Chondrocyte (in vitro differentiated cells): ENCODE measurements at places on chromosomes 4 and X. TPM values are rescaled to one million over a fixed set of nuclear protein-coding genes. Genes with fewer than 3 reads are reported as not detected.
A peak's percentile ranks its signal among the peaks of the same experiment; 100 is the strongest.

- H3K4me3 ChIP-seq, result no peak overlapping the region
- no peaks in the 10 kb centered on the region for H3K27me3 ChIP-seq
- H3K27ac ChIP-seq, result no peak overlapping the region
Measured at GRCh38 chr4:142687547-142688275, 158.4 kb downstream of the INPP4B start.

GRCh38 chrX:104310090-104310489 is 55.4 kb upstream of the ESX1 start:
- H3K27me3 ChIP-seq, result peaks cover 5% of the 10 kb centered on the region
- H3K36me3 ChIP-seq, result no peaks in the 10 kb centered on the region
- H3K4me1 ChIP-seq, result peaks cover 4% of the 10 kb centered on the region
- no peak for DNase-seq

DNA sequence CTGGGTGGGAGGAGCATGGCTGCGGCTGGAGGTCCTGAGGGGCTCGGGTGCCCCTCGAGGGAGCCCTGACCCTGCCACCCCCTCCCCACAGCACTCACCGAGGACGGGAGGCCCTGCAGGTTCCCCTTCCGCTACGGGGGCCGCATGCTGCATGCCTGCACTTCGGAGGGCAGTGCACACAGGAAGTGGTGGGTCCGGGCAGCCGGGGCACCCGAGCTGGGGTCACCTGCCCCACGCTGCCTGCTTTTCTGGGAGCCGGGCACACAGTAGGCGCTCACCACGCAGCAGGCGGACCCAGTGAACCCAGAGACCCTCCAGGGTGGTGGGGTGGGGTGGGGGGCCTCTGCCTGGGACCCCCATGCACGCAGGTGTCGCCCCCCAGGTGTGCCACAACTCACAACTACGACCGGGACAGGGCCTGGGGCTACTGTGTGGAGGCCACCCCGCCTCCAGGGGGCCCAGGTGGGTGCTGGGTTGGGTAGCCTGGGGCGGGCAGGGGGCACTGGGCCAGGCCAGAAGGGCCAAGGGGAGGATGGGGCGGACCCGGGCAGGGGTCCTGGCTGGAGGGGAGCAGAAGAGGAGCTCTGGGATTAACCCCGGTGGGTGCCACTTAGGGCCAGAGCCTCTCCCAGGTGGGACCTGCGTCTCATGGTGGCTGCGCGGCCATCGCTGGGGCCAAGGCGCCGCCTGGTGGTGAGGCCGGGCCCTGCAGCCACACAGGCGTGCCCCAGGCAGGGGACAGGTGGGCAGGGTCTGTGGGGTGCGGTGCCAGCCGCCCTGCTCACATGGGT is 1.4 kb downstream of the HGFAC start:
- no peaks in the 10 kb centered on the region for H3K36me3 ChIP-seq
- no peak for DNase-seq
- H3K27ac ChIP-seq, result no peak overlapping the region
- H3K27me3 ChIP-seq, result no peaks in the 10 kb centered on the region

GRCh38 chr4:128416921-128417320 is 129.3 kb upstream of the PGRMC2 start:
- H3K4me1 ChIP-seq, result peaks cover 12% of the 10 kb centered on the region
- no peaks in the 10 kb centered on the region for H3K27me3 ChIP-seq
- H3K4me3 ChIP-seq, result peak overlapping the region; percentile 56
- peak overlapping the region; percentile 19 for H3K27ac ChIP-seq

The CXorf38 gene
- 9.5 to 12.1 TPM (median 9.7 TPM) in 3 replicates for total RNA-seq

- DNase-seq, result no peak
- H3K4me3 ChIP-seq, result no peak overlapping the region
- no peaks in the 10 kb centered on the region for H3K27me3 ChIP-seq
- H3K36me3 ChIP-seq, result peaks cover 12% of the 10 kb centered on the region
Measured at GRCh38 chrX:108699368-108699767, 37.0 kb downstream of the IRS4 start.

DNA sequence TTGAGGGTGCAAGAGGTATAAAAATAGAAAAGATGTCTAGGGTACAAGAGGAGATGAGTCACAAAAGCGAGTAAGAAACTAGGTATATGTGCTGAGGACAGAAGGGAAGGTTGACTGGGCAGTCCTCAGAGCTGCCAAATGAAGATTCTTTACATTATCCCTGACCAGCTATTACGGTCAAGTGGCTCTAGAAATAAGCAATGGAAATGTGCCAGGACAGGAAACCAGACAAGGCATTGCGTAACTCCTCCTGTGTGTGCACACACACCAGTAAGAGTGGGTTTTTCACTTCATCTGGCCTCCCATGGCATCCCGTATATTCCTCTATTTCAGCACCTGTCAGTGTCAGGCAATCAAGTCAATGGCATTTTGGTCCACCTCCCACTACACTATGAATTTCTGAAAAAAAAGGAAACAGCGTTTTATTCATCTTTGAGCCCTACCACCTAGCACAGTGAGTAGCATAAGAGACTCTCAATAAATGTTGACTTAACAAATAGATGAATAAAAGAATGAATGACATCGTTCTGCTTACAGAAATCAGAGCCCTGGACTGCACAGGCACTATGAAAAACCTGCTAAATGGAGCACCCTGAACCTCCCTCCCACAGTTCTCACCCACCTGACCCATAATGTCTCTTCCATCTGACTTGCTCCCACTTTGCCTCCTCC is 62.6 kb upstream of the KLF3 start:
- H3K27ac ChIP-seq, result no peak overlapping the region
- DNase-seq, result no peak
- H3K36me3 ChIP-seq, result no peaks in the 10 kb centered on the region
- H3K4me1 ChIP-seq, result peaks cover 12% of the 10 kb centered on the region
- H3K4me3 ChIP-seq, result no peak overlapping the region

DNA sequence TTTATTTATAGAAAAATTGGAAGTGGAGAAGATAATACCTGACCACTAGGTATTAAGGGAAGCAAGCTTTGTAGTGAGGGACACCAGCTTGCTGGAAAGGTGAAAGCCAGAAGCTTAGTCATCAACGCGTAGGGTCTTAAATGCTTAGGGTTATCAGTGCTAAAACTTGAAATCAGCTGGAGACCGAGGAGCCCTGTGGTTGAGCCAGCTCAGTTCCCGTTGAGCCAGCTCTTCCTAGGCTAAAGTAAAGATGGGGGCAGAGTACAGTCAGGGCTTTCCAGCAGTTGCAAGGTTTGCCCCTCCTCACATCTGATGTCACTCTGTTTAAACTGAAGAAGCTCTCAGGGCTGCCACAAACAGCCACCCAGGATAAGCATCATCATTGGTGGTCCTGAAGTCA is 240.7 kb downstream of the DCLK2 start:
- H3K27ac ChIP-seq, result no peak overlapping the region
- H3K4me1 ChIP-seq, result peaks cover 38% of the 10 kb centered on the region
- H3K36me3 ChIP-seq, result peaks cover 3% of the 10 kb centered on the region
- DNase-seq, result no peak
- no peak overlapping the region for H3K4me3 ChIP-seq

The PUDP gene
- 10.7 to 14.7 TPM (median 12.6 TPM) in 3 replicates for total RNA-seq

- peak overlapping the region; percentile 0 for H3K27ac ChIP-seq
- no peaks in the 10 kb centered on the region for H3K36me3 ChIP-seq
- DNase-seq, result no peak
- H3K27me3 ChIP-seq, result no peaks in the 10 kb centered on the region
Measured at GRCh38 chr4:73311428-73311827, 52.8 kb upstream of the ANKRD17 start.

The NELFA gene
- 23.5 to 25.6 TPM (median 24.0 TPM) in 3 replicates for total RNA-seq

DNA sequence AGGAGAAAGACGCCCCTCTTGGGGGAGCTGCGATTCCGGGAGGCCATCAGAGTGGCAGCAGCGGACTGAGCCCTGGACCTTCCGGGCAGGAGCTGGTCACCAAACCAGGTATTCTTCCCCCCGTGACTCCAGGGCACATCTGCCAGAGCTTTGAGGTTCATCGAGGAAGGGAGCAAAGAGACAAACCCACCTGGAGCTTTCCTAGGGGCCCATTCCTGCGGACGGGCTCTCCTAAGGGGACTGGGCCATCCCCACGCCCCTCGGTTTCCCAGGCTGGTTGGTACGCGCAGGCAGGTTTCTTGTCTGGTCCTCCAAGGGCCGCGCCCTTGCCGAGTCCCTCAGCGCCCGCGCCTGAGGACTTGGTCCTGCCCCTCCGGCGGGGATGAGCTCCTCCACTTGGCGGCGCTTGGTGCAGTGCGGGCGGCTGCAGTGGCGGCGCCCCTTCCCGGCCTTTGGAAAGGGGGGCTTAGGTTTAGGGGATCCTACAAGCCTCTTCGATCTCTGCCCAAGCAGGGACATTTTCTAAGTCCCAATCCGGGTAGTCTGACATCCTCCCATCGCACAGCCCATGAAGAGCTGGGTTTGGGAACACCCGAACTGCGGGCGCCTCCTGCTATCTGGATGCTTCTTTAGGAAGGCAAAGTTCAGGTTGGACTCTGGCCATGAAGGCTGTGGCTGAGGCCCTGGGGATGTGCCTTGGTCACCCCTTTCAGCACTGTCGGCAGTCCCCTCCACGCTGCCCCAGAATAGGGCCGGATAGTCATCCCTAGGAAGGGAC is 538 bp downstream of the STBD1 start:
- no peaks in the 10 kb centered on the region for H3K27me3 ChIP-seq
- peak overlapping the region; percentile 96 for H3K27ac ChIP-seq
- no peak for DNase-seq

DNA sequence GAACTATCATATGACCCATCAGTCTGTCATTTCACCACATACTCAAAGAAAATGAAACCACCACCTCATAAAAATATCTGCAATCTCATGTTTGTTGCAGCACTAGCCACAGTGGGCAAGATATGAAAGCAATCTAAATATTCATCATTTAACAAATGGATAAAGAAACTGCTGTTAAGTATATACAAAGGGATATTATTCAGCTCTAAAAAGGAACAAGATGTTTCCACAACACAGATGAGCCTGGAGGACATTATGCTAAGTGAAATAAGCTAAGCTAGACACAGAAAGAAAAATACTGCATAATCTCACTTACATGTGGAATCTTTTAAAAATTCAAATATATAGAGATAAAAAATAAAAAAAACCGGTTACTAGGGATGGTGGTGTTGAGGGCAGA is 108.2 kb upstream of the BRWD3 start:
- H3K4me3 ChIP-seq, result no peak overlapping the region
- H3K27ac ChIP-seq, result no peak overlapping the region
- no peaks in the 10 kb centered on the region for H3K27me3 ChIP-seq
- DNase-seq, result no peak
- no peaks in the 10 kb centered on the region for H3K36me3 ChIP-seq

The ZNF711 gene
- total RNA-seq, result 6.7 to 7.2 TPM (median 6.7 TPM) in 3 replicates

- no peaks in the 10 kb centered on the region for H3K36me3 ChIP-seq
- H3K27ac ChIP-seq, result no peak overlapping the region
- no peaks in the 10 kb centered on the region for H3K27me3 ChIP-seq
- H3K4me1 ChIP-seq, result no peaks in the 10 kb centered on the region
Measured at GRCh38 chrX:47093860-47094259, 15.6 kb downstream of the RGN start.

DNA sequence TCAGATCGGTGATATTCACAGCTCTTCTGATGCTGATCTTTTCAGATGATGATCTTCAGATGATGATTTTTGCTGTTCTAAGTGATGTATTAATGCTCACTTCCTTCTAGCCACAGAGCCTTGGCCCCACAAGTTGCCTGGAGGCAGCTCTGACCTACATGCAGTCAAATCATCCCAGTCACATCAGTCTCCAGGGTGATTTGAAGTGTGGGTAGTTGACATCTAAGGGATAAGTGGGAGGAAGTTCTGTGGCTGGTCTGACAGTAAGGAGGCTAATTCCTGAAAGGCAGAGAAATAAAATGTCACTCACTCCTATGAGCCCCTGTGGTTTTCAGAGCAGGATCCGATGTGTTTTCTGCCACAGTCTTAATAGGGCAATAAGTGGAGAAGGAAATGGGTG is 79.8 kb upstream of the RPL34 start:
- H3K27me3 ChIP-seq, result peaks cover 3% of the 10 kb centered on the region
- no peak overlapping the region for H3K4me3 ChIP-seq
- H3K36me3 ChIP-seq, result no peaks in the 10 kb centered on the region
- no peak overlapping the region for H3K27ac ChIP-seq

GRCh38 chr4:1512738-1513660 is 106.8 kb upstream of the NKX1-1 start:
- no peaks in the 10 kb centered on the region for H3K36me3 ChIP-seq
- peaks cover 22% of the 10 kb centered on the region for H3K27me3 ChIP-seq
- H3K27ac ChIP-seq, result no peak overlapping the region
- H3K4me1 ChIP-seq, result no peaks in the 10 kb centered on the region

DNA sequence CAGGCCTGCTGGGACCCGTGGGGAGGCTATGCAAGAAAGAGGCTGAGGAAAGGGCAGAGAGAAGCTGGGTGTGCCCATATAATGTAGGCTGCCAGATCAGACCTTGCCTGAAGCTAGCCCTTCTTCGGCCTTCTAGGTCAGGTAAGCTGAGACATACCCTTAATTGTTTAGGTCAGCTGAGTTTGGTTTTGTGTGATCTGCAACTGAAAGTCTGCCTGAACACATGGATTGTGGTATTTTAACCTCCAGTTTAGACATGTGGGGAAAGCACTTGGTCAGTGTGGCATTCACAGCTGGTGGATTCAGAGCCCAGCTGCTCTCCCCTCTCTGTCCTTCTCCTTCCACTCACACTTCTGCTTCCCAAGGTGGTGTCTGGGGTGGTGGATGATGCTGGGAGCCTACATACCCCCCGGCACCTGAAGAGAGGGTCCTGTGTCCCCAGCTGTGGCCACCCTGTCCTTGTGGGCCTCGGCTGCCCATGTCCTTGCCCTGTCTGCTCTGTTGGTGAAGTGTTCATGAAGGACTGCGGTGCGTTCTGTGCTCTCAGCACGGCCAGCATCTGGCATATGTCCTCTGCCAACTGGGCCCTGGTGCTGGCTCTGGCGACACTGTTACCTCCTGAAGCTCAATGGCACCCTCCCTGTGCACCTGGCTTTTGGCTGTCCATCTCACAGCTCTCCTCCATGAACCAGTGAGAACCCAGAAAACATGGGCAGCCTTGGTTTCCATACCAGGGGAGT is 82.1 kb downstream of the NAT8L start:
- no peaks in the 10 kb centered on the region for H3K27me3 ChIP-seq

GRCh38 chr4:53189011-53189410 is 176.8 kb downstream of the SCFD2 start:
- peaks cover 57% of the 10 kb centered on the region for H3K4me1 ChIP-seq
- DNase-seq, result no peak
- H3K36me3 ChIP-seq, result no peaks in the 10 kb centered on the region
- no peak overlapping the region for H3K4me3 ChIP-seq
- H3K27ac ChIP-seq, result peak overlapping the region; percentile 95
